Progenitor cell of endocrine pancreas (in vitro differentiated cells): ENCODE measurements at places on chromosomes 3 and 15.
A peak's percentile ranks its signal among the peaks of the same experiment; 100 is the strongest.

DNA sequence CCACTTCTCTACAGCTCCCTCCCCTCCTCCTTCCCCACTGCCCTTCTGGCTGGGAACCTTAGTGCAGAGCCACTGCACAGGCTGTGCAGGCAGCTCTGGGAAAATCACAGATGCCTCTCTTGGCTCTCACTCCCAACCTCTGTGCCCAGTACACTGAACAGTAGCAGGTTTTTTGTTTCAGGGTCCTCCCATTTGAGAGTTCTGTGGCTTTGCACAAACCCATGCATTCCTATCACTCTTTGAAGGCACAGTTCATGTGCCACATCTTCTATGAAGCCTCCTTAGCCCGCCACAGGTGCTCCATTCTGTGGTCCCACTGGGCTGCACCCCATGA, 103.9 kb downstream of the SNRK start:
- no peaks in the 10 kb centered on the region for H3K36me3 ChIP-seq
- H3K27ac ChIP-seq: no peak overlapping the region
- no peak for DNase-seq
- no peak overlapping the region for H3K4me3 ChIP-seq
- no peaks in the 10 kb centered on the region for H3K27me3 ChIP-seq

DNA sequence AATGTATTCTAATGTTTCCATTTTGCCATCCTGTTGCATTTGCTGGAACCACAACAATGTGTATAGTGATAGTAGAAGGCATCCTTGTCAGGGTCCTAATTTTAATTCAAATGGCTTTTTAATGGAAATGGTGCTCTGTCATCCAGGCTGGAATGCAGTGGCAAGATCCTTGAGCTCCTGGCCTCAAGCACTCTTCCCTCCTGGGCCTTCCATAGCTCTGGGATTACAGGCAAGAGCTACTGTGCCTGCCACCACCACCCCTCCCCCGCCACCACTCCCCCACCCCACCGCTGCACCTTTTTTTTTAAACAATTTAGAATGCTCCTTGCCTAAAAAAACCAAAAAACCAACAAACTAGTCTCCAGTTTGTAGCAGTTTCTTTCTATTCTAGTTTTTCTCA, 15.2 kb upstream of the IQCF6 start:
- H3K4me1 ChIP-seq: peaks cover 3% of the 10 kb centered on the region
- H3K27me3 ChIP-seq: no peaks in the 10 kb centered on the region
- no peaks in the 10 kb centered on the region for H3K36me3 ChIP-seq
- H3K27ac ChIP-seq: no peak overlapping the region
- H3K4me3 ChIP-seq: no peak overlapping the region
- DNase-seq: no peak

DNA sequence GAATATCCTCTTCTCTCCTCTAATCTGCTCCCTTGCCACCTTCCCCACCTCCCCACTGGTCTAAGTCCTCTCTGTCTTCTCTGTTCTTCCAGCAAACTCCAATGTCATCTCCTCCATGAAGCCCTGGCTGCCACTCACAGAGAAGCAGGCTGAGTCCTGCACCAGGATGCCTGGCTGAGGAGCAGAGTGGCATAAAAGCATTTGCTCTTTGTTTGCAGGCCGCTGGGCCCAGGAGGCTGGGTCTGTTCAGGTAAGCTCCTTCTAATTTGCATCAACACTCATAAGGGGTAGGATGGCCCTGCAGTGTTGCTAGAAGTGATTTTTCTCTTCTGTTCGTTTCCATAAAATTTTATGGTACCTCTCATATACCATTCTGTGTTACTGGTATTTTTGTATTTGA, 43.2 kb upstream of the KLHL25 start:
- H3K27ac ChIP-seq: peak overlapping the region; percentile 92
- peaks cover 30% of the 10 kb centered on the region for H3K4me1 ChIP-seq
- H3K27me3 ChIP-seq: no peaks in the 10 kb centered on the region
- no peak for DNase-seq
- no peak overlapping the region for H3K4me3 ChIP-seq

GRCh38 chr3:84600703-84601225, 358.0 kb upstream of the CADM2 start:
- no peaks in the 10 kb centered on the region for H3K27me3 ChIP-seq
- no peaks in the 10 kb centered on the region for H3K36me3 ChIP-seq
- DNase-seq: no peak

DNA sequence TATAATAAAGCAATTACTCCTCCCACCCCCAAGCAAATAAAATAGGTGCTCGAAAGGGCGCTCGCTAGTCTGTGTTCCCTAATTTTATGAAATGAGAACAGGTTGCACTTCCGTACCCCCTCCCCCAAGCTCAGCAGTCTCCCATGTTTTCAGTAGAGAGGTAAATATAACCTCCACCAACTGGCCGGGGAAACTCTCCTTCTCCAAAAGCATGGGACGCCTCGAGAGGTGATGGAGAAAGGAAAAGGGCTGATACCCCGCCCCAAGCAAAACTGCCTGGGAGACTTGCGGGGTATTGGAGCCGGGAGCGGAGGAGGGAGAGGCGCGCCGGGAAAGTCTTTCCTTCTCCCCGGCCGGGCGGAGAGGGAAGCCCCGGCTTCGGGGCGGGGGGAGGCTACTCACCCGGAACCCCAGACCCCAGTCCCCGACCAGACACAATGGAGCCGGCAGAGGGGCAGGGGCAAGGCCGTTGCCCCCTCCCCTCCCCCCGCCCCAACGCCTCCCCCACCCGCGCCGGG, 605 bp downstream of the DCUN1D1 start:
- H3K4me3 ChIP-seq: peak overlapping the region; percentile 96
- peaks cover 1% of the 10 kb centered on the region for H3K36me3 ChIP-seq
- DNase-seq: peak; percentile 18
- peaks cover 17% of the 10 kb centered on the region for H3K4me1 ChIP-seq
- H3K27me3 ChIP-seq: no peaks in the 10 kb centered on the region
- peak overlapping the region; percentile 87 for H3K27ac ChIP-seq

DNA sequence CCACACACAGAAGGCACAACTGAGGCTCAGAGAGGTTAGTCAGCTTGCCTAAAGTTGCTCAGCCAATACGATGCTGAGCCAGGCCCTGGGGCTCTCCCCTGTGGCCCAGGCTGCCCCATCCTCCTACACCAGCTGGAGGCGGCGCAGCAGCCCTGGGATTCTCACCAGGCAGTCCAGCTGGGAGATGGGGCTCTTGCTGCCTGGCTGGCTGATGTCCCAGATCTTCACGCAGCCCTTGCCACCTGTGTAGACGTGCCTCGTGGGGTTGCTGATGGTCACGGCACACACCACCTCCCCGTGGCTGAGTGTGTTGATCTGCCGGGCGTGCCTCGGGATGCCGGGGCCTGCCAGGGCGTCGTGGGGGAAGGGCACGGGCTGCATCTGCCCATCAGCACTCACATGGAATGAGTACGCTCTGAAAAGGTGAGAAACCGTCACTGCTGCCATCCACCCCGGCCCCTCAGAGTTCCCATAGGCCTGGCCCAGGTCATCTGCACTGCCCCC, 42.8 kb downstream of the TLE3 start:
- H3K36me3 ChIP-seq: peaks cover 54% of the 10 kb centered on the region
- H3K27ac ChIP-seq: no peak overlapping the region
- H3K4me3 ChIP-seq: no peak overlapping the region
- no peak for DNase-seq
- H3K4me1 ChIP-seq: peaks cover 1% of the 10 kb centered on the region

DNA sequence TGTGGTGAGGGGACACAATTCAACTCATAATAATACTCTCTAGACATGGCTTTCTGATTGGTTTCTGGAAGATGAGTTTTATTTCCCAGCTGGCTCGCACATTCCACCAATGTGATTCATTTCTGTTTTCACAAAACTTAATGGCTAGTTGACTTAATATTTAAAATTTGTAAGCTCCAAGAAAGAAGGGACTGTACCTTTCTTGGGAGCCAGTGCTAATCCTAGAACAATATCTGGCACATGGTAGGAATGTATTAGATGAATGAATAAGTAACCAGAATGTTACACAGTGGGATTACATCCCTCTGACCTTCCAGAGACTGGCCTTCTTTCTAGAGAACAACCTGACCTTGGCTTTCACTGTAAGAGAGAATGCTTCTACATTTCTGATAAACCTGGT, 262.8 kb downstream of the RORA start:
- H3K4me3 ChIP-seq: no peak overlapping the region
- H3K27ac ChIP-seq: no peak overlapping the region
- no peaks in the 10 kb centered on the region for H3K27me3 ChIP-seq
- DNase-seq: no peak

GRCh38 chr3:37626736-37627565, 234.7 kb upstream of the CTDSPL start:
- DNase-seq: no peak
- H3K36me3 ChIP-seq: no peaks in the 10 kb centered on the region
- H3K4me3 ChIP-seq: no peak overlapping the region
- no peaks in the 10 kb centered on the region for H3K4me1 ChIP-seq
- H3K27me3 ChIP-seq: peaks cover 3% of the 10 kb centered on the region

GRCh38 chr3:46986055-46986730, 6.7 kb downstream of the NBEAL2 start:
- peaks cover 31% of the 10 kb centered on the region for H3K4me1 ChIP-seq
- DNase-seq: no peak
- H3K36me3 ChIP-seq: peaks cover 10% of the 10 kb centered on the region
- H3K27me3 ChIP-seq: no peaks in the 10 kb centered on the region
- H3K4me3 ChIP-seq: no peak overlapping the region

- peaks cover 12% of the 10 kb centered on the region for H3K36me3 ChIP-seq
- no peak for DNase-seq
- H3K27ac ChIP-seq: no peak overlapping the region
- no peaks in the 10 kb centered on the region for H3K27me3 ChIP-seq
- H3K4me1 ChIP-seq: peaks cover 12% of the 10 kb centered on the region
- no peak overlapping the region for H3K4me3 ChIP-seq
Observed at GRCh38 chr15:92631721-92632120, 23.9 kb downstream of the FAM174B start.

GRCh38 chr3:97658668-97659285, 105.8 kb upstream of the ARL6 start:
- H3K27ac ChIP-seq: no peak overlapping the region
- H3K4me1 ChIP-seq: no peaks in the 10 kb centered on the region
- no peak overlapping the region for H3K4me3 ChIP-seq
- no peak for DNase-seq

DNA sequence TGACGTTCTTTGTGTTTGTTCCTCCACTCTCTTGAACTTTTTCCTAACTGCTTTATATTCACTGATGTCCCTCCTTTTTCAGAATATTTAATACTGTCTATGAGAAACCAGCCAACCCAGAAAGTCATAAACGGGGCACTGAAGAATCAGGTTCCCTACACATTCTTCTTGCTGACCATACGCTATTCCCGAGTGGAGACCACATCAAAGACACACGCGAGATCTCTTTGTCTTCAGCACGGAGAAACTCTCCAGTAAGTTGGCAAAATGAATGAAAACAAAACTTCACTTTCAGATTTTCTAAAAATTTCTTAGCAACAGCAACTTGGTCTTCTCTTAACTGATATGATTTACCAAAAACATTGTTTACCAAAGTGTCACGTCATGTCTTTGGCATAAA, 22.6 kb downstream of the FAM174B start:
- peaks cover 23% of the 10 kb centered on the region for H3K4me1 ChIP-seq
- H3K36me3 ChIP-seq: peaks cover 10% of the 10 kb centered on the region
- no peaks in the 10 kb centered on the region for H3K27me3 ChIP-seq
- no peak overlapping the region for H3K4me3 ChIP-seq

- H3K27ac ChIP-seq: no peak overlapping the region
- peak overlapping the region; percentile 59 for H3K4me3 ChIP-seq
- H3K36me3 ChIP-seq: no peaks in the 10 kb centered on the region
- peaks cover 70% of the 10 kb centered on the region for H3K27me3 ChIP-seq
Observed at GRCh38 chr3:26624209-26624765, 1.7 kb downstream of the LRRC3B start.

- H3K27me3 ChIP-seq: no peaks in the 10 kb centered on the region
- peaks cover 19% of the 10 kb centered on the region for H3K4me1 ChIP-seq
- H3K27ac ChIP-seq: peak within 1 kb of the TSS; percentile 98
- peak within 1 kb of the TSS; percentile 98 for H3K4me3 ChIP-seq
- H3K36me3 ChIP-seq: peaks cover 18% of the 10 kb centered on the region
Observed at GRCh38 chr3:184186184-184186901, at the start of gene ABCF3. TSS of gene ABCF3 (plus strand) at chr3:184186199. CDS start at chr3:184186208, 9 bp downstream.

GRCh38 chr3:82294609-82295008, 533.2 kb upstream of the GBE1 start:
- no peak overlapping the region for H3K4me3 ChIP-seq
- no peak overlapping the region for H3K27ac ChIP-seq
- no peak for DNase-seq
- peaks cover 2% of the 10 kb centered on the region for H3K4me1 ChIP-seq
- no peaks in the 10 kb centered on the region for H3K27me3 ChIP-seq

- H3K4me1 ChIP-seq: peaks cover 54% of the 10 kb centered on the region
- H3K27ac ChIP-seq: peak overlapping the region; percentile 83
- H3K36me3 ChIP-seq: no peaks in the 10 kb centered on the region
- H3K4me3 ChIP-seq: no peak overlapping the region
- no peaks in the 10 kb centered on the region for H3K27me3 ChIP-seq
Observed at GRCh38 chr3:45120359-45121158, 25.6 kb downstream of the CDCP1 start.

DNA sequence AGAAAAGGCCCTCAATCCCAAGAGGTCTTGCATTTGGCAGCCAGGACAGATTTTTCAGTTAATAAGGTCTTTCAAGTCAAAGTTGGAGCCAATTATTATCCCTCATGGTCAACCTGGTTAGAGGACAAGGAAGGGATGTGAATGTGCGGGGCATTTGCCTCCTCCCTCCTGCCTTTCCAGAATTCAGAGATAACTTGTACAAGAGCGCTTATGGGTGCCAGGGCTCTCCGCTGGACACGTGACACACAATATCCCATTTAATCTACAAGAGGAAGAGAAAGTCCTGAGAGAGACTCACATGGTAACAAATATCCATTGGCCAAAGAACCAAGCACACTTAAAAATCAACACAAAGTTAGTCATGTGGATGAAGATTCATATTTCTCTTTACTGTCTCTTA, 78.5 kb upstream of the ST8SIA2 start:
- no peak overlapping the region for H3K27ac ChIP-seq
- no peak for DNase-seq
- H3K36me3 ChIP-seq: no peaks in the 10 kb centered on the region
- H3K4me3 ChIP-seq: no peak overlapping the region

DNA sequence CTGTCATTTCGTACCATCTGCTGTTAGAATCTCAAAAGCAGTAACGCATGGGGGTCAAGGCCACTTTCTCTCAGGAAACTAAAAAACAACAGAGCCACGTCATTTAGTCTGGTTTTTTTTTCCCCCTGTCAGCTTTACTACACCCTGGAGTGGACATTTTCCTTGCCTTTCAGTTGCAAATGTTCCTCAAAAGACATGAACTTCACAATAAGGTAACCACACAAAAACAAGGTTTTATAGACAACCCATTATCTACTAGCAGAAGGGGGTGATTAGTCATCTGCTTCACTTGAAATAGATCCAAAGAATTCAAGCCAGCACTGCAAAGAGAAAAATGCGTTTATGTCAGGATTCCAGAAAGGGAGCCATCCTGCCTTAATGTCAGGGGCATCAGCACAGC, 171.8 kb upstream of the CDIN1 start:
- H3K4me1 ChIP-seq: no peaks in the 10 kb centered on the region
- no peaks in the 10 kb centered on the region for H3K36me3 ChIP-seq
- no peak overlapping the region for H3K27ac ChIP-seq
- H3K4me3 ChIP-seq: no peak overlapping the region
